ENCODE measurements at places on chromosomes 3 and 15.

DNA sequence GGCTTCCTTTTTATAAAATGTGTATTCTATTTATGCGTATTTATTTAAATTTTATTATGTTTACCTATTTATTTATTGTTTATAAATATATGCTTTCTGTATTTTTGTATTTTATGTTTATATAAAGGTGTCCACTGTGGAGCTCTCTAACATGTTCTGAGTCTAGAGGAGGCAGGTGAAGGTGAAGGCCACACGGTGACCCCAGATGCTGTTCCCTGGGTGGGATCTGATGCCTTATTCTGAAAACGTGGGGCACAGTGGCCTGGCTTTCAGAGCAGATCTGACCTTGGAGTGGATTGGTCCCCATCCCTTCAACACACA lies 104.7 kb upstream of the SLC7A14 start:
- DNase-seq, result no peak

- DNase-seq, result no peak
Measured at GRCh38 chr3:131843174-131843573, 191.6 kb downstream of the CPNE4 start.

DNA sequence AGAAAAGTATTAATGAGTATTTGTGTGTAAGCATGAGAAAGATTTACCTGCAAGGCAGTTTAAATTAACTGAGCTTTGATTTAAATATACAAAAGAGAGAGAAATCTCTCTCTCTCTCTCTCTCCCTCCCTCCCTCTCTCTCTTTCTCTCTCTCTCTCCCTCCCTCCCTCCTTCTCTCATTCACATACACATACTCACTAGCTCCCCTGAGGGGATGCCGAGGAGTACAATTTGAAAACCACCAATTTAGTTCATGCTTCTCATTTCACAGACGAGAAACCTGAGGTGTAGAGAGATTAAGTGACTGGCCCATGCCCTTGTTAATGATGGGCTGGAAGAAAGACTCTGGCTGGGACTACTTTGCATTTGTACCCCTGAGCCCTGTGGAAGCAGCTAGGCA lies 59.4 kb downstream of the MECOM start:
- DNase-seq, result no peak

DNA sequence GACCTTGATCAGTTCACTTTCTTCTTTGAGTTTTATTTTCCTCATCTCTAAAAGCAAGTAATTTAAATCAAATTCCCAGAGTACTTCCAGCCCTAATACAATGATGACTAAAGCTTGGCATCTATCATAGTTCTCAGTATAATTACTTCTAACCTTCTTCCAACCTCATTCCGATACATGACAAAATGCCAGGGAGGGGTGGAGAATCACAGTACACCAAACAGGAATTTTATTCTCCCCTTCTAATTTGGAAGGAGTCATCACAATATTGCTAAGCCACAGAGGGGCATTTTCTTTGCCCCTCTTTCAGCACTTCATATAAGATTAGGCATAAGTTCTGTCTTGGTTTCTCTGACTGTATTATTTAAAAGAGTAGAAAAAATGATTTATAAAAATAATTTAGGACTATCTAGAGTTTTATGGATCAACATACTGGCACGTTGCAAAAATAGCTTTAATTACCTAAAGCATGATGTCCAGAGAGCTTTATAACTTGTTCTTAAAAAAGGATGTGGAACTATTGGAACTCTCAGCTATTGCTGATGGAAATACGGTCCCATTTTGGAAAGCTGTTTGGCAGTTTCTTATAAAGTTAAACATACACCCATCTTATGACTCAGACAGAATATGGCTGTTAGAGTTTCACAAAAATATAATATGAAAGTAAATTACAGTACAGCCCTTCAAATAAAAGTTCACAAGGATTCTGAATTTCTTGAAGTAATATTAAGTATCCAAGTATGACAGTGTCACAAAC lies 86.9 kb upstream of the UBE2E2 start:
- DNase-seq, result no peak

DNA sequence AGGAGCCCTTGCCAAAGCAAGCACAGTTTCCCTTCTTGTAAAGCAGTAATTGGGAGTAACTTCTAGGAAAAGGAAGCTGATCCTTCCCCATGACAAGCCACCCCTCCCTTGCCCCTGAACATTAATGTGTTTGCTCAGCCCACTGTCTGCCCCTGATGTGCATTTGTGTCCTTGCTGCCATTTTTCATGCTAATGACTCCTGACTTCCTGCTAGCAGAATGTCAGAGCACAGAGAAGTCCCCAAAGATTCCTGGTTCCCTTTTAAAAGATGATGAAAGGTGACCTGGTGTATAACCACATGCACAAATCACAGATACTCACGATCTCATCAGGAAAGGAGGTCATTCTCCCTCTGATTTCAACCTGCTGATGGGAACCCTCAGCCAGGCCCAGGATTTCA lies 44.2 kb upstream of the WNT5A start:
- DNase-seq, result no peak

- peak; percentile 42 for DNase-seq
Measured at GRCh38 chr3:154044671-154045070, 76.5 kb upstream of the ARHGEF26 start.

GRCh38 chr3:66266551-66266950 lies 45.8 kb downstream of the SLC25A26 start:
- no peak for DNase-seq

- DNase-seq, result no peak
Measured at GRCh38 chr3:63450023-63450422, 171.9 kb downstream of the SYNPR start.
